ENCODE measurements at places on chromosomes 2 and 18. TPM values are rescaled to one million over a fixed set of nuclear protein-coding genes. Genes with fewer than 3 reads are reported as not detected.

DNA sequence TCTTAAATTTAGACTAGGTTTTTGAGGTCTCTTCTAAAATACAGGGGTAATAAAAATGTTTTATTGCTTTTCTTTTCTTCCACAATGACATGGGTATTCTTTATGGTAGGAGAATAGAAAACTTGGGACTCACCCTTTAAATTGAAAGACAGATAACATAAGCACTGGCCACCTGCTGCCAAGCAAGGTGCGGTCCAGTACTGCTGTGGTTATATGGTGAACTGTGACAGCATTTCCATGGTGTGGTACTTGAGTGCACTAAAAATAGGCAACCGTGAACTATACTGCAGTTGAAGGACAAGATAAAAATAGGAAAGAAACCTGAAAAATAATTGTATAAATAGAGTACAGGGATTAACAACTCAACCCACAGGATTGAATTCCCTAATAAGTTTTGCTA lies 54.4 kb upstream of the GRB14 start:
- H3K4me3 ChIP-seq = no peak overlapping the region
- no peaks in the 10 kb centered on the region for H3K36me3 ChIP-seq
- H3K27me3 ChIP-seq = no peaks in the 10 kb centered on the region
- H3K4me1 ChIP-seq = peaks cover 9% of the 10 kb centered on the region
- no peak for DNase-seq

- no peaks in the 10 kb centered on the region for H3K4me1 ChIP-seq
- H3K27ac ChIP-seq = no peak overlapping the region
- H3K36me3 ChIP-seq = no peaks in the 10 kb centered on the region
- no peak for DNase-seq
These were observed 6.6 kb upstream of the KLHL23 start for GRCh38 chr2:169727065-169727464.

Gene FAP
- 200 TPM for polyA plus RNA-seq

- H3K36me3 ChIP-seq = no peaks in the 10 kb centered on the region
- H3K4me3 ChIP-seq = peak overlapping the region; percentile 52
- H3K27ac ChIP-seq = peak overlapping the region; percentile 75
- no peaks in the 10 kb centered on the region for H3K27me3 ChIP-seq
- H3K4me1 ChIP-seq = peaks cover 24% of the 10 kb centered on the region
- DNase-seq = peak; percentile 81
These were observed 105.1 kb downstream of the RDH14 start for GRCh38 chr2:18455236-18455862.

- H3K4me1 ChIP-seq = no peaks in the 10 kb centered on the region
- DNase-seq = no peak
- no peaks in the 10 kb centered on the region for H3K36me3 ChIP-seq
These were observed 46.5 kb downstream of the TPO start for GRCh38 chr2:1459727-1460126.

Gene KCNJ3
- polyA plus RNA-seq = not detected

DNA sequence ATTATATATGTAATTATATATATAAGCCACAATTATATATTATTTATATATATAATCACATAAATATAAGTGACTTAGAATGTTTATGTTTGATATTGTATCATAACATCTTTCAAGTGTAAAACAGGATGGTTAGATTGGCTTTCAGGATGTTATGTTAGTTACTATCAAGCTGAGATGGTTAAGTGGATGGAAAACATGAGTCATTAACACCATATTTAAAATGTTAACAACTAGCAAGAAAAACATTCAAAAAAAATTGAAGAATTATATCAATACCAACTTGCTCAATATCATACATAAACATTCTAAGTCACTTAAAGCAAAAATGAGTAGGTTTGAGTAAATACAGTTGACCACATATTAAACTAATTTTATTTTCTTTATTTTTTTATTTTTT lies 21.8 kb upstream of the RAB27B start:
- H3K4me1 ChIP-seq = peaks cover 18% of the 10 kb centered on the region
- no peak overlapping the region for H3K4me3 ChIP-seq
- no peaks in the 10 kb centered on the region for H3K36me3 ChIP-seq

- no peaks in the 10 kb centered on the region for H3K36me3 ChIP-seq
- no peaks in the 10 kb centered on the region for H3K27me3 ChIP-seq
- no peak overlapping the region for H3K4me3 ChIP-seq
- peak overlapping the region; percentile 94 for H3K27ac ChIP-seq
- DNase-seq = no peak
These were observed 423.7 kb downstream of the LPIN1 start for GRCh38 chr2:12170121-12170520.

Gene RPRM
- not detected for polyA plus RNA-seq

DNA sequence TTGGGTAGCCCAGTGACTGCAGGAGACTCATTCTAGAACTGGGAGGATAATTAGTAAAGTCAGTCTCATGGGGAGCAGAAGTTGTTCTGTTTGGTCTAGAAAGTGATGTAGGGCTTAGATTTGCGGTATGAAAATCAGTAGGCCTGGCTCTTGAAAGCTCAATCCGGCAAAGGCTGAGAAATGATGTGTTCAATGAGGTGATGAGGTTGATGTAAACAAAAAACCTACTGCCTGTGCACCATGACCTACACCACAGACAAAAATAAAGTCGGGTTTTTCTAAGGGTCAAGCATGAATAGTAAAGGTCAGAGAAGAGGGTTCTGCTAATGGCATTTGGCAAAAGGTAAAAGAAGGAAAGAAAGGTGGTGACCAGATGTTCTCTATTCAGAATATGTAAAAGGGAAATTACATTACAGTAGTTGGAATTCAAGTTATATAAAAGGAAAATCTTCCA lies 80.8 kb upstream of the COL5A2 start:
- peaks cover 23% of the 10 kb centered on the region for H3K4me1 ChIP-seq
- H3K27me3 ChIP-seq = no peaks in the 10 kb centered on the region
- H3K27ac ChIP-seq = peak overlapping the region; percentile 63
- no peak overlapping the region for H3K4me3 ChIP-seq
- no peaks in the 10 kb centered on the region for H3K36me3 ChIP-seq

Gene GALR1
- polyA plus RNA-seq = not detected

Gene COX5B
- polyA plus RNA-seq = 315 TPM

DNA sequence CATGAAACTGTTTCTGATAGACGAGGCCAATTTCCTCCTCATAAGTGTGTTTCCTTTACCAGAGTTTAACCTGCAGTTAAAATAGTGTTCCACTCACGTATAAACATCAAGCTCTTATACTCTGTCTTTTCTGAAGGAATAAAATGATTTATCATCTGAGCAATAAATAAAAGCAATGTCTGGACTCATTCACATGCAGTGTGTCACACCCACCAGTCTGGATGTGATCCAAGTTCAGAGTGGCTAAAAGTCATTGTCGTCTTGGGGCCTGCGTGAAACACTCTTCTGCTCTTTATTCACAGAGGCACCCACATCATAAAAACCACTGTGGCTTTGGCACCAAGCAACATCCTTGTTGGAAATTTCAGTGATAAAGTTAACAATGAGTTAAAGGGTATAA lies 19.5 kb upstream of the SLC9A4 start:
- H3K4me3 ChIP-seq = no peak overlapping the region
- no peak for DNase-seq
- no peak overlapping the region for H3K27ac ChIP-seq
- peaks cover 20% of the 10 kb centered on the region for H3K27me3 ChIP-seq
- H3K36me3 ChIP-seq = no peaks in the 10 kb centered on the region

DNA sequence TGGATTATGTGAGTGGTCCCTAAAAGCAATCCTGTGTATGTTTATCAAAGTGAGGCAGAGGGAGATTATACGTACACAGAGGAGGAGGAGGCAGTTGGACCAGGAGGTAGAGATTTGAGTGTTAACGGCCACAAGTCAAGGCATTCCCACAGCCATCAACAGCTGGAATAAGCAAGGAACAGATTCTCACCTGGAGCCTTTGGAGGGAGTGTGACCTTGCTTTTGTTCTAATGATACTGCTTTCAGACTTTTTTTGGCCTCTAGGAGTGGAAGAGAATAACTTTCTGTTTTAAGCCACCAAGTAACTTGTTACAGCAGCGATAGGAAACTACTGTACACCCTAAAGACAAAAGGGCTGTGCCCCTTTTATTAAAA lies 18.1 kb downstream of the LCLAT1 start:
- H3K36me3 ChIP-seq = no peaks in the 10 kb centered on the region
- no peak overlapping the region for H3K27ac ChIP-seq
- peak overlapping the region; percentile 11 for H3K4me3 ChIP-seq
- DNase-seq = no peak

DNA sequence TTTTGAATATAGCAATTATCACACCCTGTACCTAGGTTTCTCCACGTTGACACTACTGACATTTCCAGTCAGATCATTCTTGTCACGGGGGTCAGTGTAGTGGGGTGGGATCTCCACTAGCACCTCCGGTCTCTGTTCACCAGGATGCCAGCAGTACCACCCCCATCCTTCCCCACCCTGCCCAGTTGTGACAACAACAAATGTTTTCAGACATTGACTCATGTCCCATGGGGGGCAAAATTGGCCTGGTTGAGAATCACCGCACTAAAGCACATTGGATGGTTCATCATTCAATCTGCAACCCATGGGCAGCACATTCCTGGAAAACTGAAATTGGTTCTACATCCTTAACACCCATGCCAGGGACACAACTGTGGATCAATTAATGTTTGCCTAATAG lies 32.3 kb downstream of the FEZ2 start:
- H3K4me3 ChIP-seq = no peak overlapping the region
- no peak for DNase-seq
- H3K27me3 ChIP-seq = no peaks in the 10 kb centered on the region
- H3K27ac ChIP-seq = no peak overlapping the region

DNA sequence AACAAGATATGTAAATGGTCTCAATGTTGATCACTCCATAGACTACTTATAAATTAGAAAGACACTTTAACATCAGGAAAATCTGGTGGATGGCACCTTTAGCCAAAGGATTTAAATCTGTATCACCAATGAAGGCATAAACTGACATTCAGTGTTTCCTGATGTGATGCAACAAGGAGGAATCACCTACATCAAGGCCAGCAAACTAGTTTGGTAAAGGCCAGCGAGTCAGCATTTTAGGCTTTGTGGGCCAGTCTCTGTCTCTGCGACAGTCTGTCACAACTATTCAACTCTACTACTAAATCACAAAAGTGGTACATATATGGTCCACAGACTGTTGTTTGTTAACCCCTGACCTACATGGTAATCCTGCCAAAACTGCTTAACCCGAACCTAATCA lies 33.3 kb downstream of the C2orf76 start:
- no peak overlapping the region for H3K4me3 ChIP-seq
- no peaks in the 10 kb centered on the region for H3K4me1 ChIP-seq
- peak; percentile 30 for DNase-seq
- H3K27me3 ChIP-seq = no peaks in the 10 kb centered on the region

DNA sequence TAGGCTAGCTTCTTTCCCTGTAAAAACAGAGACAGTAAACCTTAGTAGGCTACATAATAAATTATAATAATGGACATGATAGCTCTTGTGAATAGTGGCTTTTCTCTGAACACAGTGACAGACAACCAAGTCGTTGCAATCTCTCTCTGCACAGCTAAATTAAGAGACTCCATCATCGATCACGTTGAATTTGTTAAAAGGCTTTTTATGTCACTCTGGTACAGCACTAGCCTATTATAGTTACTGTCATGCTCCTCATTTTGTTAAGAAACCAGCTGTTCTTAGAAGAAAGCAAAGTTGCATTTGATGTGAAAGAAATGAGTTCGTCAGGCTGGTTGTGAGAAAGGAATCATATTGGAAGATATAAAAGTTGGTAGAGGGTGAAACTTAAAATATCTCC lies 50.3 kb upstream of the ARHGAP28 start:
- H3K36me3 ChIP-seq = no peaks in the 10 kb centered on the region
- H3K27me3 ChIP-seq = no peaks in the 10 kb centered on the region
- DNase-seq = no peak
- no peak overlapping the region for H3K4me3 ChIP-seq
- no peak overlapping the region for H3K27ac ChIP-seq

DNA sequence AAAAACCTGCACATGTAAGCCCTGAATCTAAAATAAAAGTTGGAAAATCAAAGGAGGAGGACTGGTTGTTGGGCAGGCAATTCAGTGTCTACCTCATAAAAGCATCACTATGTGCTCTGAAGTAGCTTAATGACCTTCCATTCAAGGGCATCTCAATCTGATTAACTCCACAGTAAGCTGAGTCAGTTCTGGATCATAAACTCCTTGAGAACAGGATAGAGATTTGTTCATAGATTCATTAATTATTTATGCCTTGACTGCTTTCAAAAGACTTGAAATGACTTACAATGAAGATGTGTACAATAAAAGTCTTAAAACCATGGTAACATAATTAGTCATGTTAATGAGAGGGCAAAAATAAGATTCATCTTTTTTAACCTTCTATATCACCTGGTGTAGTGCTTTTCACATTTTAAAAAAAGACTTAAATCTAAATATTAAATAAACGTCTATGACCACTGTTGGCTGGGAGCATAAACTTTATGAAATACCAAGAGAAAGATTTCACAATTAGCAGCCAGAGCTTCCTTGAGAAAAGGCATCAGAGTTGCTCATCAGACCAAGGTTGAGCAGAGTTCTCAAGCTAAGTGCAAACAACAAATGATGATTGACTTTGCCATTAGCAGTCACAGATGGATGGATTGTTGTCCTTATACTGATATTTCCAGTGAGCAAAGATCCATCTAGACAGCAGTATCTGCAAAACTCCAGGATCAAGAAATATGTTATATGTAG lies 237.3 kb upstream of the THUMPD2 start:
- no peaks in the 10 kb centered on the region for H3K27me3 ChIP-seq
- no peaks in the 10 kb centered on the region for H3K4me1 ChIP-seq
- peak; percentile 63 for DNase-seq

DNA sequence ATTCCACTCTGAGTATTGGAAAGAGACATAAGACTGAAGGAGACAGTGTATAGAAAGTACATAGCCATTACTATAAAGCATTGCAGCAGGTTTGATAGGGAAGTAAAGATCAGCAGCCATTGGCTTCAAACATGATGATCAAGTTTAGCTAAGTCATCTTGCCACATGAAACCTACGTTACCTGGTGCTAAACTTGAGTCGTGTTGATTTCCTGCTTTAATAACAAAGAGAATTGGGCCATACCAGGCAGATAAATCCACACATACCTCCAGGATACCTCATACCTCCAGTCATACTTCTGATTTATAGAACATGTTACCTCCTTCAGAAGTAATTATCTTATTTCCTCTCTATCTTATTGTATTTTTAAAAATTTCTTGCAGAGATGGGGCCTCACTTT lies 10.3 kb upstream of the KYNU start:
- no peaks in the 10 kb centered on the region for H3K27me3 ChIP-seq
- peak; percentile 24 for DNase-seq
- no peak overlapping the region for H3K27ac ChIP-seq
- peaks cover 13% of the 10 kb centered on the region for H3K4me1 ChIP-seq

Gene RND3
- 199 TPM for polyA plus RNA-seq

Gene SMC6
- polyA plus RNA-seq = 18.8 TPM

- no peaks in the 10 kb centered on the region for H3K27me3 ChIP-seq
These were observed 94.2 kb downstream of the TPGS2 start for GRCh38 chr18:36734596-36734995.

All from GM23248 (cell line).